ENCODE measurements at places on chromosomes 16 and 17.

- DNase-seq, result no peak
Observed at GRCh38 chr17:27644586-27644985, 13.6 kb downstream of the LGALS9 start.

GRCh38 chr17:20992416-20992815 is 50.4 kb downstream of the USP22 start:
- no peak for DNase-seq

GRCh38 chr17:5413682-5414081 is 5.8 kb downstream of the NUP88 start:
- DNase-seq, result peak; percentile 29

- DNase-seq, result no peak
Observed at GRCh38 chr16:11134722-11135463, 121.1 kb downstream of the SOCS1 start.

Measured in HS-27A (cell line).